ENCODE measurements at places on chromosomes 5 and 9. TPM values are rescaled to one million over a fixed set of nuclear protein-coding genes. Genes with fewer than 3 reads are reported as not detected.

The FOXD4L6 gene
- not detected for total RNA-seq

The FABP6 gene
- 5.7 TPM for total RNA-seq

The SAPCD2 gene
- total RNA-seq = 86.6 TPM

- no peak for DNase-seq
These were observed 277.4 kb downstream of the KIF4B start for GRCh38 chr5:155290937-155291336.

DNA sequence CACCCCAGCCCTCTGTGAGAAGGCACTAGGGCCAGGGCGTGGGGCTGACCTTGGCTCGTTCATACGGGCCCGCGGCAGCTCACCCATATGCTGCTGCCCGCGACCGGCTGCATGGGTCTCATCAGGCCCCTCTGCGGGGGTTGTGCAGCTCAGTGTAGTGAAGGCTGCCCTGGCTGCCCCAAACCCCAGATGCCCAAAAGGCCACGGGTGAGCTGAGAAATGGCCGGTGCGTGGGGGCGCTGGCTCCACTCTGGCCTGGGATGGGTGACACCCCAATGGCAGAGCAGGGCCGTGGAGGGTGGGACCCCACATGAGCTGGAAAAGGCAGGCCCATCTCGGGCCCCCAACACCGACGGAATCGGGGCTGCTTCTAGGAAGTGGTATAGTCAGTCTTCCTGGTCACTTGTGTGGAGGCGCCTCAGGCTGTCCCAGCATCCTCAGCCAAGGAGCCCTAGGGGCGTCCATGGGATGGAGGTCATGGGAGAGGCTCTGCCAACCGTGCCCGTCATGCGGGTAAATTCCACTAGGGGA lies 19.4 kb upstream of the LRRC14B start:
- DNase-seq = no peak

- DNase-seq = no peak
These were observed 145.9 kb downstream of the PRELID2 start for GRCh38 chr5:145689235-145689634.

DNA sequence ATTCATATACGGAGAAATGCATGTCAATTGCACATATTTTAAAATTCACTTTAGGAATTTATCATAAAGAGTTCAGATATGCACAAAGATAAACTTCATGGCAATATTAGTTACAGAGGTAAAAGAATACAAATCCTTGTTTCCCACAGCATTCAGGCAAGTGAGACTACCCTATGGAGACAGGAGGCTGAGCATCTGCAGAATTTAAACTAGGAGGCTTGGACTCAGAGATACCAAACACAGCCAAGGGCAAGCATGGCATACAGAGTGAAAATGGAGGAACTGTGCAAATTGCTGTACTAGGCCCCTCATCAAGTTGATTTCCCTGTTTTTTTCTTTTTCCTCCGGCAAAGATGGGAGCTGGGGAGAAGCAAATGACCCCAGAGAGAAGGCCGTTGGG lies 94.2 kb downstream of the SLC24A2 start:
- DNase-seq = no peak
